ENCODE measurements at places on chromosomes 13 and 19.

DNA sequence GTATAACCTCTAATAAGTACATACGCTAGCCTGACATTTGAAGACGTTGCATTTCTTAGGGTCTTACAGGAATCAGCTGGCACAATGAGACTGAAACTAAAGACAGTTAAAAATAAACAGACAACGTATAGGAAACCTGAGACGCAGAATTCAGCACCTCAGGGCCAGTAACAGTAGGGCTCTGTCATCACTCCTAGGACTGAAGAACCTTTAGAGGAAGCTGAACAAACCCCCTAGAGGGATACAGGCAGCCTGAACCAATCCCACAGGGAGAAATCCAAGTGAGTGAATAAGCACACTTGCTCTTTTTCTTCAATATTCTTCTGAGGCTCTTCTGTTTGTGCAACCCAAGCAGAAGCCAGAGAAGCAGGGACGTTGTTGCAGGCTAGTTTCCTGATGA is 53.9 kb upstream of the KLHL1 start:
- no peak for DNase-seq

- DNase-seq = no peak
These were observed 27.2 kb downstream of the CCDC8 start for GRCh38 chr19:46386151-46386550.

GRCh38 chr13:26538363-26539317 is 18.8 kb upstream of the WASF3 start:
- DNase-seq = no peak

- no peak for DNase-seq
These were observed 2545.3 kb downstream of the PCDH9 start for GRCh38 chr13:64684685-64685431.

DNA sequence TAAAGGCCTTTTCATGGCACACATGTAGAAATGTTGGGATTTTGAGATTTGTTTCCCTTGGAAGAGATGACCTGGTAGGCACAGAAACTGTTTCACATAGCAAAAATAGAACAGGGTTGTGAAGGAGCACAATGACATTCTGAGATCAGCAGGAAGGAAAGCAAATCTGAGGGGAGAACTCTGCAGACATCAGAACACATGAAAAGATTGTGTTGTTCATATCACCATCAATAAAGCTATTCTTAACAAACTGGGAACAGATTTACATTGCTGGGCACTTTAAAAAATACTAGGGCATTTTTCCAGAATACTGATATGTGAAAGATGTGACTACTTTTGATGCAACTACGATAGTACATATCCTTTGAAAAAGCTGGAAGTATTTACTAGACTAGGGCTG is 481.7 kb downstream of the MYO16 start:
- no peak for DNase-seq

DNA sequence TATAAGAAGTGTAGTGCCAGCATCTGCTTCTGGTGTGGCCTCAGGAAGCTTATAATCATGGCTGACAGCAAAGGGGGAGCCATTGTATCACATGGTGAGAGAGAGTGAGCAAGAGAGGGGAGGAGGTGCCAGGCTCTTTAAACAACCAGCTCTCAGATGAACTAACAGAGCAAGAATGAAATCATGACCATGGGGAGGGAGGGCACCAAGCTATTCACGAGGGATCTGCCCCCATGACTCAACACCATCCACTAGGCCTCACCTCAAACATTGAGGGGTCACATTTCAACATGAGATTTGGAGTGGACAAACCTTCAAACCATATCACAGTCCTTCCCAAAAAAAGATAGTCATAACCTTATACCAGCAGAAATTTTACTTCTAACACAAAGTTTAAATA is 174.0 kb downstream of the GPC5 start:
- DNase-seq = no peak

DNA sequence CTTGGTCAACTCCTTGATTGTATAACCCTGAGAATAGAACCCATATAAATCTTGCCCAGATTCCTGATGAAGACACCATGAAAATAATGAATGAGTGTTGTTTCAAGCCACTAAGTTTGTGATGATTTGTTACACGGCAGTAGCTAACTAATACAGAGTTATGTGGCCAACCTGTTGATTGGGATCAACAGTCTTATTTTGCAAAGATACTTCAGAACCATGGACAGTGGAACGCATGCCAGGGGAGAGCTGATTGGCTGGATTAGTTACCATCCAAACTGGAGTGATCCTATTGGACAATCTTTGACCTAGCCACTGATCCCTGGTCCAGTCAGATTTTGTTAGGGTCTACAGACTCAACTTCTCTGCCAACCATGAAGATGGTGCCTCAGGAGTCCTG is 26.6 kb downstream of the CD70 start:
- DNase-seq = peak; percentile 10

- no peak for DNase-seq
These were observed 5.6 kb upstream of the PRR36 start for GRCh38 chr19:7879836-7880235.

DNA sequence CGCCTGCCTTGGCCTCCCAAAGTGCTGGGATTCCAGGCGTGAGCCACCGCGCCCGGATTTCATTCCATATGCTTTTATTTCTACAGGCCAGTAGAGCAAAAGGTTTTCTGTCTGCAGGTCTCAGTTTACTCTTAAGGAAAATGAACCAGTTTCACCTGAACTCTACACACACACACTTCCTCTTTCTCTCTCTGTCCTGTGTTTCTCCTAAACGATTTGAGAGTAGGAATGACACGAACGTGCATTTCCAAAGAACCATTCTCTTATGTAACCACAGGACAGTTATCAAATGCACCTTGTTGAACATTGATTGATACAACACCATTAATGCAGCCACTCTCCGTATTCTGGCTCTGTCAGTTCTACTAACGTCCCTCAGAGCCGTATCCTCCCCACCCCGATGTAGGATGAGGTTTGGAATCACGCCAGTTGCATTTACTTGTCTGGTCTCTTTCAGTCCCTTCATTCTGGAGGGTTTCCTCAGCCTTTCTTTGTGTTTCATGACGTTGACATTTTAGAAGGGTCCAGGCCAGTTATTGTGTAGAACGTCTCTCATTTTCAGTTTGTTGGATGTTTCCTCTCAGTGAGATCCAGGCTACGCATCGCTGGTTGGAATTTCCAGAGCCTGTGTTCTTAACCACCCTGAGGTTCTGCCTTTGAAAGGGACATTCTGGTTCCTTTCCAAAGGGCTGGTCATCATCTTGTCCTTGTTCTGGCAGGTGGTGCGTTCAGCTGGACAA is 36.0 kb downstream of the BICRA start:
- DNase-seq = no peak

- no peak for DNase-seq
These were observed 803 bp downstream of the FLT3 start for GRCh38 chr13:28099396-28100149.

DNA sequence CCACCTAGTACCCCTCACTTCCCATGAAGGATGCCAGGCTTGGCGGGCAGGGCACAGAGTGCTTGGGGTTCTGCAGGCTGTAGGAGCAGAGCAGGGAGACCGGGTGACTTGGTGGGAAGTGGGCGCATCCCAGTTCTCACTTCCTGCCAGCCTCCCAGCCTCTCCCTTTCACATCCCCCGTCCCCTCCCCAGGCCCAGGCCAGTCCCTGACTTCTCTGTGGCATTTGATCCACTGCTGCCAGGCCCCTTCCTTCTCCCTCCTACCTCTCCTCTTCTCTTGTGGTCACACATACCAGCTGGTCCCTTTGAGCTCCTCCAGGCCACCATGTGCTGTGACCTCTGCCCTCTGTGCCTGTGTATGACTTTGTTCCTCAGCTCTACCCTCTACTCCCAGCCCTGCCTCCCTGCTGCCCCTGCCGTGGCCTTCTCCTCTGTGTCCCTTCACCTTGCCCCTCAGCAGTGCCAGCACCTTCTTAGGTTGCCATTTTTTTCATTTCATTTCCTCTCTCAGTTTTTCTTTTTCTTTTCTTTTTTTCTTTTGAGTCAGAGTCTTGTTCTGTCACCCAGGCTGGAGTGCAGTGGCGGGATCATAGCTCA is 19.5 kb downstream of the MYO1F start:
- no peak for DNase-seq

DNA sequence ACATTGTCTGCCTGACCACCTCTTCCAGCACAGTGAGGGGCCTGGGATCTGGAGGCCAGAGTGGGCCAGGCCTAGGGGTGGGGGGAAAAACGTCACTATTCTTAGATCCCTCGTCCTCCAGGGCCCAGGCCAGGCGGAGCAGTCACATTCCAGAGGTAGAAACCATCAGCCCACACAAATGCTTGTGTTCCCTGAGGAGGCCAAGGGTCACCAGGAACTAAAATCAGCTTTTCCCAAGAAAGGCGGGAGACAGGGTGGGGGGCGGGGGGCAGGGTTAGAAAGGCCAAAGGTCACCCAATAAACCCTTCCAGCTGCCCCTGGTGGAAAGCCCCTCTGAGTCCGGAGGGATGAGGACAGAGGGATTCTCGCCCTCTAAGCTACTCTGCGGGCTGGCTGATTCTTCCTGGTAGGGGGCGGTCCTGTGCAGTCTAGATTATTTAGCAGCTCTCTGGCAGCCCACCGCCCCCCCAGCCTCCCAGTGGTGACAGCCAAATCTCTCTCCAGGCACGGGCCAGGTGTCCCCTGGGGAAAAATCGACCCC is 23.5 kb upstream of the CCL25 start:
- peak; percentile 15 for DNase-seq

DNA sequence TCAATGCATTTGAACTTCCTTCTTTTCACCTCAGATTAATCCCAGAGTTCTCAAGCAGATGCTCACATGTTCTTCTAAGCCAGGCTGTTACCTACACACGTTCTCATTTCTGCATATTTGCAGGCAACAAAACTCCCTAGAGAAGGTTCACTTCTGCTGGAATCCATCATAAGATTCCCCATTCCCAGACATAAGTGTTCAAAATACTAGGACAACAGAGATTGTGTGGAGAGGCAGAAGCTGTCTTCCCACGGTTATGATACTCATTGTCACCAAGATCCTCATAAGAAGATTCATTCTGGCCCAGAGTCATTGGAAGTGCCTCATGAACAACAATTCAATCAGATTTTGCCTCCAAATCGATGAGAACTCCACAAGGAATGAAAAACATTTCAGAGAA is 931.6 kb upstream of the MIR17HG start:
- peak; percentile 24 for DNase-seq

DNA sequence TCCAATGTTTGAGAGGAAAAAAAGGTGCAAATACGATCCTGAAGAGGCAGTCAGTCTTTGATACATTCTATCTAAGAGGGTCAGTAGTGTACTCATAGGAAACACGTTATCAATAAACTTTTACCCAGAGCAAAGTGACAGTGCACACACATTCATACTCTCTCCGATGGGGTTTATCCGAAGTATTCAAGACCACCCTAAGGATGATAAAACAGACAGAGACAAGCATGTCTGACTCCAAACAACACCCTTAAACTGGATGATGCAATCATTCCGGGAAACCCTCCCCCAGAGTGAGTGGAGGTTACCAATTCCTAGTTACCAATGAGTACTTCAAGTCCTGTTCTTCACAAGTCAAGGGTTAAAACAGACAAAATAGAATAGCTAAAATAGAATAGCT is 79.1 kb downstream of the DNAJC3 start:
- DNase-seq = peak; percentile 8

- no peak for DNase-seq
These were observed 14.5 kb downstream of the GJA3 start for GRCh38 chr13:20146381-20146780.

DNA sequence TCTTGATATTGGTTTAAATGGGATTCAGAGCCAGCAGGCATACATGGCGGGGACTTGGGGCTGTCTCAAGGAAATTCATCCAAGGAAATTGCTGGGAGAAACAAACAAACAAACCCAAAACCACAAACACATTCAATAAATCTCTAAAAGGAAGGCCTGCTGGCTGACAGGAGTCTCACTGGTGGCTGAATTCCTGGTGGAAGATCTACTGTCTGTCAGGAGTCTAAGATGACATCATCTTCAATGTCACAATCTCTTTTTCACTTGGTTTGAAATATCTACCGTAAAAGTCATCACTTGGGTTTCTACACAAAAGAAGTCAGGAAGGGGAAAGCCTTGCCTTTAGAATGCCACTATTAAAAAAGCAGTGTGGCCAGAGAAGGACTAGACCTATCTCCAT is 87.9 kb downstream of the KLF5 start:
- peak; percentile 85 for DNase-seq

DNA sequence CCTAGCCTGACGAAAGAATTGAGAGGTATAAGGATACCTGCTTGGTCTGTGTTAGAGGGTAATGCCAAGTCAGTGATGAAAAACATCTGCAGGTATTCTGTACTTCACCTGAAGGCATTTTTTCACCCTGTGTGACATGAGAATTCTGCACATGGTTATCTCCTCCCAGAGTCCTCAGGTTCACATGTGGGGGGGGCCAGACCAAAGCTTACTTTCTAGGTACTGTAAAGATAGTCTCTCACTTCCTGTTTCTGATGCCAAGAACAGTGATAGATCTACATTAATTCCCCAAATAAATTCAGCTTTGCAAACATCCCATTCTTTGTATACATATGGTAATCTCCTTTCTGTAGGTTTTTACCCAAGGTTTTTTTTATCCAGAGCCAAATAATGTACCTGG is 53.4 kb downstream of the GPC6 start:
- DNase-seq = no peak

DNA sequence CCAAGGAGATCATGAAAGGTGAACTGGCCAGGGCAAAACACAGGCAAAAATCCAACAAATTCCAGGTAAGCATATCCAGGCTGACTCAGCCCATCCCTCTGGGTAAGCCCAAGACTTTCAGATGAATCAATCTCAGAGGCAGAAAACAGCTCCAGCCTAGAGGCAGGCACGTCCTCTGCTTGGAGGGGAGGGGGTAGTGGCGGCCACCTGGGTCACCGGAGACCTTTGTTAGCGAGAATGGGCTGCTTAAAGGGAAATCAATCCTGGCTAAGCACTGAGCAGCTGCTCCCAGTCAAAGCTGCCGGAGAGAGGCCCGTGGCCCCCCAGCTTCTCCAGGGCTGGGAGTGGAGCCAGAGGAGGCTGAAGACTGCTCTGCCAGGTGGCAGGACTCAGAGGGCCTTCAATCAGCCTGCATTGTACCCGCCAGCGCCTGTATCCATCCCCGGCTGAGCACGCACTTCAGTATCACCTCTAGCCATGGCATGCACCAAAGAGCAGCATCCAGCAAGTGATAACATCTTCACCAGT is 48.2 kb downstream of the PIN1 start:
- no peak for DNase-seq

- DNase-seq = peak; percentile 34
These were observed 58.7 kb upstream of the KLF5 start for GRCh38 chr13:73000027-73000674.

GRCh38 chr19:1470055-1470304 is 9.0 kb downstream of the C19orf25 start:
- DNase-seq = no peak

DNA sequence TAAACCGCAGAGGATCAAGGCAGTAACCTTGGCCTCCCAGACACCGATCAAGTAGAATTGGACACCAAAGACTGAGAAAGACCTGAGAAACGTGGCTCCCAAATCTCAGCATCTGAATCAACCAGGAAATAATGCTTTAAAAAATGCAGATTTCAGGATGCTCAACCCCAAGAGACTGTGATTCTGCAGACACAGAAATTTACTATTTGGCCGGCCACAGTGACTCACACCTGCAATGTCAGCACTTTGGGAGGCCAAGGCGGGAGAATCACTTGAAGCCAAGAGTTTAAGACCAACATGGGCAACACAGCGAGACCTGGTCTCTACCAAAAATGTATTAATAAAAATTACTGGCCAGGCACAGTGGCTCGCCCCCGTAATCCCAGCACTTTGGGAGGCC is 6.2 kb downstream of the ABCC4 start:
- no peak for DNase-seq
